Fibroblast of the aortic adventitia (primary cell): ENCODE measurements at places on chromosomes 4 and X. TPM values are rescaled to one million over a fixed set of nuclear protein-coding genes. Genes with fewer than 3 reads are reported as not detected.

DNA sequence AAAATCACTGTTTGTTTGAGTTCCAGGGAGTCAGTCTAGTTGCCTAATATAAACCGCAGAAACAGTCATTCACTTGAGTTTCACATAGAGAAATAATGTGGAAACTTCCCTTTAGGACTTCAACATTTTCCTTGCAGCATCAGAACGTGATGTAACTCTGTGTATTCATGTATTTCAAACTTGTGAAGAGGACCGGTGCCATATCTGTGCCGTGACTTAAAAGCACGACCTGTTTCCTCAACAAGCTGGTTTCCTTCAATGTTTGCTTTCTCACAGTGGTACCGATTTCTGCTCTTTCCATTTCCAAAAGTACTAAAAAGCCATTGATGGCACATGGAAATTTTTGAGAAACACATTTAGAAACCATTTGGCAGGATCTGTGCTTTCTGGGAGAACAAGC, 166.6 kb upstream of the RAPGEF2 start:
- DNase-seq = peak; percentile 49

GRCh38 chr4:141210168-141210567, 10.5 kb upstream of the ZNF330 start:
- no peak for DNase-seq

GRCh38 chrX:9137152-9137551, 103.2 kb upstream of the FAM9B start:
- DNase-seq = no peak

DNA sequence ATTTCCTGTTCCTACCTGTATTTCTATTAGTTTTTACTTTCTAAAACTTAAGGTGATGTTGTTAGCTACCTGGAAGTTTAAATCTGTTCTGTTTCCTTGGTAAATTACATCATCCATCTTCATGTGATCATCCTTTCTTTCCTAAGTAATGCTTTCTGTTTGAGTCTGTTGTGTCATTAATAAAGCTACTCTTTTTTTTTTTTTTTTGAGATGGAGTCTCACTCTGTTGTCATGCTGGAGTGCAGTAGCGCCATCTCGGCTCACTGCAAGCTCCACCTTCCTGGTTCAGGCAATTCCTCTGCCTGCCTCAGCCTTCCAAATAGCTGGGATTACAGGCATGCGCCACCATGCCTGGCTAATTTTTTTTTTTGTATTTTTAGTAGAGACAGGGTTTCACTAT, 73.3 kb downstream of the FIP1L1 start:
- peak; percentile 18 for DNase-seq

DNA sequence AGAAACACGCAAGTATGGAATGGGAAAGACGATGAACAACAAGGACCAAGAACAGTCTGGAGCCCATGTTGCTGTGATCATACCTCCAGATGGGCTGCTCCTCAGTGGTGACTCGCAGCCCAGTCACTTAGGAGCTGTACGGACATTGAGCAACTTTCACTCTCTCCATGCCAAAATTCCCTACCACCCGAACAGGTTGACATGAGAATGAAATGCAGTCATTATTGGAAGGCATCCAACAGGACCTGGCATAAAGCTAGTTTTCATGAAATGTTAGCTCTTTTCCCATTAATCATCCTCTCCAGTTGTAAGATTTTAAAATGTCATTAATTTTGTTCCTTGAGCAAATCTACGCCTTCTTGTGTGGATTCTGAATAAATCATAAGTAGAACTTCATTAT, 82.7 kb upstream of the GPM6B start:
- peak; percentile 98 for DNase-seq

DNA sequence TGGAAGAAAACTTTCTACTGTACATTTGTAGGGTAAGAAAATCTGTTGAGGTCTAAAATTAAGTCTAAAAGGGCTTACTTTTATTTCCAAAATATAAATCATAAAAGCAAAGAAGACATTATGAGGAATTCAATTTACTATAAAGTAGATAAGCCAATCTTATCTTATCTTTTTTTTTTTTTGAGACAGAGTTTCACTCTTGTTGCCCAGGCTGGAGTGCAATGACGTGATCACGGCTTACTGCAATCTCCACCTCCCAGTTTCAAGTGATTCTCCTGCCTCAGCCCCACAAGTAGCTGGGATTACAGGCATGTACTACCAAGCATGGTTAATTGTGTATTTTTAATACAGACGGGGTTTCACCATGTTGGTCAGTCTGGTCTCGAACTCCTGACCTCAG, 166.9 kb downstream of the NR3C2 start:
- no peak for DNase-seq

DNA sequence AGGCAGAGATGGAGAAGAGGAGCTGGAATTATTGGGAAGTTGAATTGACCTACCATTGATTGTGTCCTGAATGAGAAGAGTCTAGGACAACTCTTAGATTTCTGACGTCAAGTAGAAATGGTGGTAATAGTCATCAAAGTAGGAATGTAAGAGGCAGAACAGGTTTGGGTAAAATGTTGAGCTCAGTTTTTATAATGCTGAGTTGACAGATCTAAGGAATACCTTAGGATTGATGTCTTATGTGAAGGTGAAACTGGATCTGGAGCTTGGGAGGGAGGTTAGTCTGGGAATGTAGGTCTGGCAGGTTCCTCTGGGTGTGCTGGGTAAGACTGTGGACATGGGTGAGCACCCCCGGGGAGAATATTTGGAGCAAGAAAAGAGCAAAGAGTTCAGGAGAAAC, 31.9 kb downstream of the JADE1 start:
- DNase-seq = no peak

DNA sequence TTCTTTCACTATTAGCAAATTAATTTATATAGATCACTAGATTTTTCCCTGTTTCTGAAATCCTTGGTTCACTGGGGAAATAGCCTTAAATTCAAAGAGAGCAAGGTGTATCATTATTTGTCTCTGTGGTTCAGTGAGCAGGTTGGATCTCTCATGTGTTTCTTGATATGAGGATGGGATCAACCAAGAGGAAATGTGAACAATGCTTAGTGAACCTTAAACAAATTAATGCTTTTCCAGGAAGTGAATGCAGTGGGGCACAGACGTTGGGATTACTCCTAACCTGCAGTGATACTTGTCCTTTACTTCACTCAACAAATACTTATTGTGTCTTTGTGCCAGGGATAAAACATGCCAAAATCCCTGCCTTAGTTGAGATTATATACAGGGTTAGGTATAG, 193.2 kb downstream of the SHROOM3 start:
- no peak for DNase-seq

The RAB28 gene
- total RNA-seq = 3.7 and 16.7 TPM in 2 replicates

The GUCY1B1 gene
- 2.0 and 7.0 TPM in 2 replicates for total RNA-seq

The SLC6A8 gene
- total RNA-seq = 5.6 and 8.8 TPM in 2 replicates
